ENCODE measurements at places on chromosomes 13 and 19.

DNA sequence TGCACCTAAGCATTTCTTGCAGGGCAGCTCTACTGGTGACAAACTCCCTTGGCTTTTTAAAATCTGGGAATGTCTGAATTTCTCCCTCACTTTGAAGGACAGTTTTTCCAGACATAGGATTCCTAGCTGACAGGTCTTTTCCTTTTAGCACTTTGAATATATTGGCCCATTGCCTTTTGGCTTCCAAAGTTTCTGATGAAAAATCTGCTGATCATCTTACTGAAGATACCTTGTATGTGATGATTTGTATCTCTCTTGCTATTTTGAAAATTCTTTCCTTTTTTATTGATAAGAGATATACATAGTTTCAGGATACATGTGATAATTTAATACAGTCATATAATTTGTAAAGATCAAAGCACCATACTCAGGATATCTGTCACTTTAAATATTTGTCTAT lies 211.1 kb downstream of the ZIC5 start:
- DNase-seq, result no peak

- DNase-seq, result no peak
These were observed 32.6 kb downstream of the TFDP1 start for GRCh38 chr13:113616991-113617749.

DNA sequence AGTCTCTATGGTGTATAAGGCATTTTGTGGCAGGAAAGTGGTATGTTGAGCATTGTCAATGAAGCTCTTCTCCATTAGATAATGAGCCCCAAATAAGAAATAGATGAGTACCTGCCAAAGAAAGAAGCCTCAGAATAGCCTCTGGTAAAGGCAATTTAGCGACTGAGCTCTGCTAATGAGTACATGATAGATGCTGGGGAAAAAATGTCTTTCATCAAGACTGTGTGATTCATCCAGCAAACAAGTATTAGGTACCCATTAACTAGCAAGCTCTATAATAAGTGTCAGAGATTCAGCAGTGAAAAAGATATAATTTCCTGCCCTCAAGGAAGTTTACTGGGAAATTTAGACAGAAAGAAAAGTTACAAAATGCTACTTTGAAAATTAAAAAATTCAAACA lies 294.6 kb downstream of the ITGBL1 start:
- no peak for DNase-seq

- DNase-seq, result no peak
These were observed 621.2 kb upstream of the SPRY2 start for GRCh38 chr13:80962173-80962572.

DNA sequence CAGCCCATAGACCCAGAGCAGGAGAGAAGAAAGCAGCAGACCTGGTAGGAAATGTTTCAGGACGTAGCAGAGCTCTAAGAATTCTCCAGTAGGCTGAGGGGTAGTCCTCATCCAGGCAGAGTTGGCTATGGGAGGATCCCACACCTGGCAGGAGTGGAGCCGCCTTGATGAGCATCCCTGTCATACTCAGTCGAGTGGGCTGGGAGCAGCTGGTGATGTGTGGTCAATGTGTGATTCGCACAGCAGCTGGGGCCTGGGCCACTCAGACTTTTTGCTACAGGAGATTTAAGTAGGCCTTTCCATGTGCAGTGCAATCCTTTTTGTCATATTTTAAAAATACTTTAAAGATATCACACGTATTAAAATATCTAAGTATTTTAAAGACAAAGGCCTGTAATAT lies 56.6 kb downstream of the MYO16 start:
- no peak for DNase-seq

DNA sequence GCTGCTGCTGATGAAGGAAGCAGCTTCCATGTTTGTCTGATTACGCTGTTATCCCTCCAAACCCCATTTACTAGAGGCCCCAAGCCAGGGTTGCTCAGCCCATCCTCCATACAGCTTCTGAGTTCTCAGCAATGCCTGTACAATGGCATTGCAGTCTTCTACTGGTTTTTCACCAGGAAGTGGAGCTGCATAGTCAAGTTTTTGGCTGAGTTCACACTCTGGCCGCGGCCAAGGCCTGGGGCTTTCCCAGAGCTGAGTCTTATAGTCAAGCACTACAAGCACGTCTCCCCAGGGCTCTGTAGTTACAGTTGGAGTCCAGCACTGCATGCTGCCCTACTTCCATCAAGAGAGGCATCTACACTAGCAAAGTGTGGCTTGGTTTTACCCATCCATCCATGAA lies 182.5 kb downstream of the POU4F1 start:
- no peak for DNase-seq

- no peak for DNase-seq
These were observed 43.0 kb upstream of the LATS2 start for GRCh38 chr13:21104199-21105019.

DNA sequence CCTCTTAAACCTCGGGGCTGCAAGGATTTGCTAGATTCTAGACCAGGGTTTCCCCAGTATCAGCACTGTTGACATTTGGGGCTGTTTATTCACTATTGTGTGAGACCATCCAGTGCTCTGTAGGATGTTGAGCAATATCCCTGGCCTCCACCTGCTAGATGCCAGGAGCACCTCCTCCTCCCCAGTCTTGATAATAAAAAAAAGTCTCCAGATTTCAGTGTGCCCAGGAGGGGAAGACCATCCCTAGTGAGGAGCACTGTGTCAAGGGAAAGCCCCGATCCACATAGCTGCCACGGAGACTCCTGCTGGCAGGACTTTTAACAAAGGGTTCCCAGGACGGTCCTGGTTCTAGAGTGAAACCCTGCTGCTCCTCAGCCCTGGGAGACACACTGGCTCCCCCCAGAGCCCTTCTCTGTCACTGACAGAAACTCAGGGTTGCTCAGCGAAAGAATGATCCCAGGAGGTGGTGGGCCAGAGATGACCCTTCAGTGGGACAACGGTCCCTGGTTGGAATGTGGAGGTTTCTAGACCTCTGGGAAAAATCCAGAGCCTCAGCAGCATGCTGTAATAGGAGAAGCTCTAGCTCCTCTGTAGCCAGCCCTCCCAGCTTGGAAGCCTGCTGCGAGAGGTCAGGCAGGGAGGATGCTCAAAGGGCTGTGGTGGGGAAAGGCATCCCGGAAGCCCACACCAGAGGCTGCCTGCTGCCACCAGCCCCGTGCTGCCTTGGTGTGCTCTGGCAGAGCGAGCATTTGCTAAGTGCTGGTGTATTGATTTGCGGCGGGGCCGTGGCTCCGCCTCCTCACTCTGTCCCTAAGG lies 20.3 kb downstream of the LYL1 start:
- DNase-seq, result no peak

DNA sequence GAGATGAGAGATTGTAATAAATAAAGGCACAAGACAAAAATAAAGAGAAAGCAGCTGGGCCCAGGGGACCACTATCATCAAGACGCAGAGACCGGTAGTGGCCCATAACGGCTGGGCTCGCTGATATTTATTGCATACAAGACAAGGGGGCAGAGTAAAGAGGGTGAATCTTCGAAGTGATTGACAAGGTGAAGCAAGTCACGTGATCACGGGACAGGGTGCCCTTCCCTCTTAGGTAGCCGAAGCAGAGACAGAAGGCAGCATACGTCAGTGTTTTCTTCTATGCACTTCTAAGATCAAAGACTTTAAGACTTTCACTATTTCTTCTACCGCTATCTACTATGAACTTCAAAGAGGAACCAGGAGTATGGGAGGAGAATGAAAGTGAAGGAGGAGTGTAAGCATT lies 4.6 kb upstream of the PRKCG start:
- no peak for DNase-seq

DNA sequence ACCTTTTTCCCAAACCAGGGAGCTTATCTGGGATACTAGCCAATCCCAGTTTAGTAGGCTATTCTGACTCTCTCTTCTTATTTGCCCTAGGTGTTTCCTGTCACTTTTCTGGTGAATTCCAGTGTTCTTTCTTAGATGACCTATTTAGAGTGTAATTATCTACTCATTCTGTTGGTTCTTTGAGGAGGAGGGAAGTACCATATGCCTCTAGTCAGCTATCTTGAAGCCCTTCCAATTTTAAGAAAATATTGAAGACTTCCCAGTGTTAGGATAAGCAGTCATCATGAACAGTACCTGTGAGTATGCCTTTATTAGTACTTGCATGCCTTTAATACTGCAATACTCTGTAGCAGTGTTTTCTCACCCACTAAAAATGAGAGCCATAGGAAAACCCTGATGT lies 724.3 kb upstream of the SLITRK1 start:
- no peak for DNase-seq

- no peak for DNase-seq
These were observed 190.9 kb downstream of the KLF12 start for GRCh38 chr13:73943137-73943964.

- no peak for DNase-seq
These were observed at the start of gene ADGRE3 for GRCh38 chr19:14674764-14675163. TSS of gene ADGRE3 (minus strand) at chr19:14674844. CDS start at chr19:14674770, 74 bp downstream.
